T-helper 2 cell (primary cell): ENCODE measurements at places on chromosomes 6 and 20.
A peak's percentile ranks its signal among the peaks of the same experiment; 100 is the strongest.

- DNase-seq: no peak
These were observed 66.3 kb upstream of the TMEM170B start for GRCh38 chr6:11471261-11471660.

DNA sequence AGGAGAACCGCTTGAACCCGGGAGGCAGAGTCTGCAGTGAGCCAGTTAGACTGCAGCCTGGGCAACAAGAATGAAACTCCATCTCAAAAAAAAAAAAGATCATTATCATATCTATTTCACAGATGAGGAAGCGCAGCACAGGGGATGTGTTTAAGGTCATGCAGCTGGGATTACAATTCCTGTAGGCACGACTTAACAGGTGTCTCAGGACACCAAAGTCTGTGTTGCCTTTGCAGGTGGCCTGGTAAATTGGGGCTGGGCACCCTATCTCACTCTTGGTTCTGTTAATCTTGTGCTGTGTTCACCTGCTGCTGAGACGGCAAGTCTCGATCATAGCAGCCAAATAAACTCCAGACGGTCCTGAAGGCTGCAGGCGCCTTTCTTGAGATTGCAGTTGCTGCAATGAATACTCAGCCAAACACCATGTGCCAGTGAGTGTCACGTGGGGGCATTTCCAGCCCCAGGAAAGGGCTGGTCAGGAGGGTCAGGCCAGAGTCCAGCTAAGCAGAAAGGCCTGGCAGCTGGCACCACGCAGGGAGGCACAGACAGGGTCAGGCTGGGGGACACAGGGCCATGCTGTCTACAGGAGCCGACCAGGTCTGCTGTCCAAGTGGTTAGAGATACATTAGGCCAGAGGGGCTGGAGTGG lies 55.8 kb downstream of the FGD2 start:
- DNase-seq: no peak

DNA sequence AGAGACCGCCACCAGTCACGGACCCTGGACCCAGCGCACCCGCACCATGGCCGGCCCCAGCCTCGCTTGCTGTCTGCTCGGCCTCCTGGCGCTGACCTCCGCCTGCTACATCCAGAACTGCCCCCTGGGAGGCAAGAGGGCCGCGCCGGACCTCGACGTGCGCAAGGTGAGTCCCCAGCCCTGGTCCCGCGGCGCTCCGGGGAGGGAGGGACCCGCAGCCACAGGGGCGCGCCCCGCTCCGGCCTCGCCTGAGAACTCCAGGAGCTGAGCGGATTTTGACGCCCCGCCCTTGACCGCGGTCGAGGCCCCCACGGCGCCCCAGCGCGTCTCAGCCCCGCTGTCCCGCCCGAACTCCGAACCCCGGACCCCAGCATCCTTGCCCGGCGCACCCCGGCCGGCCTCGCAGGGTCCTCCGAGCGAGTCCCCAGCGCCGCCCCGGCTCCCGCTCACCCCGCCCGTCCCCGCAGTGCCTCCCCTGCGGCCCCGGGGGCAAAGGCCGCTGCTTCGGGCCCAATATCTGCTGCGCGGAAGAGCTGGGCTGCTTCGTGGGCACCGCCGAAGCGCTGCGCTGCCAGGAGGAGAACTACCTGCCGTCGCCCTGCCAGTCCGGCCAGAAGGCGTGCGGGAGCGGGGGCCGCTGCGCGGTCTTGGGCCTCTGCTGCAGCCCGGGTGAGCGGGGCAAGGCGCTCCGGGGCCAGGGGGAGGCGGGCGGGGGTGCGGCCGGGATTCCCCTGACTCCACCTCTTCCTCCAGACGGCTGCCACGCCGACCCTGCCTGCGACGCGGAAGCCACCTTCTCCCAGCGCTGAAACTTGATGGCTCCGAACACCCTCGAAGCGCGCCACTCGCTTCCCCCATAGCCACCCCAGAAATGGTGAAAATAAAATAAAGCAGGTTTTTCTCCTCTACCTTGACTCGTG lies at the start of gene OXT:
TSS of gene OXT (plus strand) at position 11 of the 920 bp plus-strand sequence. CDS start at position 47, 36 bp downstream.
- peak; percentile 84 for DNase-seq

GRCh38 chr20:24488800-24489175 lies 19.4 kb downstream of the SYNDIG1 start:
- DNase-seq: no peak

DNA sequence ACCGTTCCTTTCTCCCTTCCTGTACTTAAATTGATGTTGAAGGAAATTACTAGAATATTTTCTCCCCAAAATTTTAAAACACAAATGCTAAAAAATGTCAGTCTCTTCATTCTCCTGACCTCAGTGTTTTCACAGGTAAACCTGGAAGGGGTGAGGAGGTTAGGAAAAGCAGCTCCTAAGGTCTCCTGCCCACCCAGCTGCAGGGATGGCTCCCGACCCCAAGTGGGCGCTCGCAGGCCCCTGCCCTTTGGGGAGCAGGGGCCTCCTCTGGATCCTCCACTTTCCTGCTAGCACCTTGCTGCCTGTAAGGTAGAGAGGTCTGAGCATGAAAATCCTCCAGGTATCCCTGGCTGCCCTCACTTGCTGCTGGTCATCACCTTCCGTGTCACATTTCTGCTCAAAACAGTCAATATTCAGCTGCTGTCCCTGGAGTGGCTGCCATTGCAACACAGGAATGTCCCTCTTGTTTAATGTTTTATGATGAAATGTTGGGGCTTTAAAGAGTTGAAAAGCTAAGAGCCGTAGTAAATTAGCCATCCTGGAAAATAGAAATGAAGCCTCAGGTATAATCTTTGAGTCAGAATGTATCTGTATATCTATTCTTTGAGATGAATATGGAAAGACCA lies 10.9 kb upstream of the HSP90AB1 start:
- DNase-seq: no peak

GRCh38 chr6:144066741-144067484 lies 28.5 kb downstream of the SF3B5 start:
- no peak for DNase-seq

GRCh38 chr20:37511610-37512275 lies 9.3 kb upstream of the NNAT start:
- no peak for DNase-seq

- no peak for DNase-seq
These were observed 126.8 kb downstream of the ALDH8A1 start for GRCh38 chr6:134822920-134823709.

DNA sequence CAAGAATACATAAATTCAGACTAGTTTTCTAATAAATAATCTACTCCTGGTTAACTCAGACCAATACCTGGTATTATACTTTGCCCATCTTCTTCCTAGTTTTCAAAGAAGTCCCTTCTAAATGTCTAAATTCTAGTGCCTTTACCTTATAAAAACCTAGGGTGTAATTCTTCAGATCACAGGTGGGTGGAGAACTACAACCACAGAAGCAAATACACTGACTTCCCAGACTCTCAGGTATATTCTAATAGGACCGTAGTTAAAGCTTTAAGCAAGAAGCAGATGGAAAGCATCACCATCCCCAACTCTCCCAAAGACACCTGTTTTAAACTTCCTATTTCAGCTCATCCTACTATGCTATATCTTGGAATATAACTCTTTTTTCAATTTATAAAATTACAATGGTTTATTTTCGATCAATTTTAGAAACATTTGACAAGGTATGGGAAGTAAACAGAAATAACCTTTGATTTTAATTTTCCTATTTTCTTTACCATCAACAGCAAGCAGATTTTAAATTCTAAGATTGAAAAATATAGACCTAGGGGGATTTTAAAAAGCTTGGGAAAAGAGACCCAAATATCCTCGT lies 15.8 kb downstream of the MAN1A1 start:
- DNase-seq: no peak

DNA sequence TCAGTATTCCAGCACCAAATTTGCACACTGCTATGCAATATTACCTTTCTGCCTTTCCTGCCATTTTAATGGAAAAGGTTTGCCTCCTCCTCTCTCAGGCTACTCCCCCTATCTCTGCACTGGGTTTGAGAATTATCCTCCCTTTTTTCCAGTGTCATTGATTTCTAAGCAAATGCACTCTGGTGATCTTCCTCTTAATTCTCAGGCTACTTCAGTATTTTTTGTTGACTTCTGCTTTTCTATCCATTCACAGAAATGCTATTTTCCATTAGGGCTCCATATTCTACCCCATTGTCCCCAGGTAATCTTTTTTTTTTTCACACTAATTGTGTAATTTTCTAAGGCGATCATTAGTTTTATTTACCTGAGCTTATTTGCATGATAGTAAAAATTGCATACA lies 144.0 kb downstream of the GJA1 start:
- no peak for DNase-seq

- DNase-seq: no peak
These were observed 24.8 kb upstream of the FOXQ1 start for GRCh38 chr6:1287103-1287591.

DNA sequence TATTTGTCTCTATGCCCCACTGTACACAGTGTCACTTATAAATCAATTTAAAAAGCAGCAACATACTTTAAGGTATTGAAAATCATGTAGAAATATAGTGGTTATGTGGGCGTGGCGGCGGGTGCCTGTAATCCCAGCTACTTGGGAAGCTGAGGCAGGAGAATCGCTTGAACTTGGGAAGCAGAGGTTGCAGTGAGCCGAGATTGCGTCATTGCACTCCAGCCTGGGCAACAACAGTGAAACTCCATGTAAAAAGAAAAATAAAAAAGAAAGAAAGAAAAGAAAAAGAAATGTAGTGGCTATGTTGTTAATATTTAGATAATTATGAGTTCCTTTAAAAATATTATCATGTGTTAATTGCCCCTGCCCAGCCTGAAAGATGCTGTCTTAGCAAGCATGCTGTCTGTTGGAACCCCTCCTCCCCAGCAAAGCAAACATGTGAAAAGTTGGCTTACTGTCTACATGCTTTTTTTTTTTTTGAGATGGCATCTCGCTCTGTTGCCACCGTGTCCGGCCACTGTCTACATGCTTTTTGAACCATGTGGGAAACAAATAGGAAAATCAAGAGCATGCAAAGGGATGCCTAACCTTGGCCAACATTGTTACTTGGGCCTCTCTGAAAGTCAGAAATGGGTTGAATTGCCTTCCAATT lies 151.4 kb upstream of the TSHZ2 start:
- no peak for DNase-seq

GRCh38 chr20:64082126-64082731 lies 2.0 kb downstream of the LKAAEAR1 start:
- DNase-seq: no peak

DNA sequence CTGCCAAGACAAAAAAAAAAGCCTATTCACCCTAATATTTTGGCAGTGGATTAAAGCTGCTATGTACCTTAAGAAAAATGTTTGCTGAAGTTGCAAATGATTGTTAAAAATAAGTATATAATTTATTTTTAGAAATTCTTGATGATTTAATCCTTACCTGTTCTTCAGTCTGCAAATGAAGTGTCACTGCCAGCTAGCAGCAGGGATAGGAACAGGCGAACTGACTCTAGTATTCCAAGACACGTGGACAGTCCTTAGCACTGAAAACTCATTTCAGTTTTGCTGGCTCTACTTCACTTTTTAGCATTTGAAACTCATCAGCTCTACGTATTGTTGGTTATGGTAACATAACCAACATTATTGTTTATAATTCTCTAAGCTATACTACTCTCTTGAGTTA lies 204.4 kb upstream of the ID4 start:
- no peak for DNase-seq

GRCh38 chr20:53609491-53610445 lies 16.1 kb upstream of the ZNF217 start:
- DNase-seq: peak; percentile 77

DNA sequence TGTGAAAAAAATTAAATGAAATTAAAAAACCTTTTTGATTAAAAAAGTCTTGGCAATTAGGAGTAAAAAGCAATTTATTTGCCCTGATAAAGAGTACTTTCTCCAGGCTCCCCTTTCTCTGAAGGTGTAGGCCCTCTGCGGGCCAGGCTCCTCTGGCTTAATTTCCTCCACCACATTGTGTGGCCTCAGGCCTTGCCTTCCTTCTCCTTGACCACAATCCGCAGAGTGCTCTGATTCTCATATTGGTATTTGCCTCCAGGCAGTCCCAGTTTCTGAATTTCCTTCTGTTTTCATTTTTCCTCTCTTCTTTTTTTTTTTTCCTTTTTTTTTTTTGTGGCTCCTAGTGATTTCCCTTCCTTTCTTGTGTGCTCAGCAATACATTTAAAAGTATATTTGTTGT lies 96.4 kb downstream of the AIG1 start:
- no peak for DNase-seq

- DNase-seq: no peak
These were observed 93.6 kb downstream of the RIMS1 start for GRCh38 chr6:71979911-71980310.

DNA sequence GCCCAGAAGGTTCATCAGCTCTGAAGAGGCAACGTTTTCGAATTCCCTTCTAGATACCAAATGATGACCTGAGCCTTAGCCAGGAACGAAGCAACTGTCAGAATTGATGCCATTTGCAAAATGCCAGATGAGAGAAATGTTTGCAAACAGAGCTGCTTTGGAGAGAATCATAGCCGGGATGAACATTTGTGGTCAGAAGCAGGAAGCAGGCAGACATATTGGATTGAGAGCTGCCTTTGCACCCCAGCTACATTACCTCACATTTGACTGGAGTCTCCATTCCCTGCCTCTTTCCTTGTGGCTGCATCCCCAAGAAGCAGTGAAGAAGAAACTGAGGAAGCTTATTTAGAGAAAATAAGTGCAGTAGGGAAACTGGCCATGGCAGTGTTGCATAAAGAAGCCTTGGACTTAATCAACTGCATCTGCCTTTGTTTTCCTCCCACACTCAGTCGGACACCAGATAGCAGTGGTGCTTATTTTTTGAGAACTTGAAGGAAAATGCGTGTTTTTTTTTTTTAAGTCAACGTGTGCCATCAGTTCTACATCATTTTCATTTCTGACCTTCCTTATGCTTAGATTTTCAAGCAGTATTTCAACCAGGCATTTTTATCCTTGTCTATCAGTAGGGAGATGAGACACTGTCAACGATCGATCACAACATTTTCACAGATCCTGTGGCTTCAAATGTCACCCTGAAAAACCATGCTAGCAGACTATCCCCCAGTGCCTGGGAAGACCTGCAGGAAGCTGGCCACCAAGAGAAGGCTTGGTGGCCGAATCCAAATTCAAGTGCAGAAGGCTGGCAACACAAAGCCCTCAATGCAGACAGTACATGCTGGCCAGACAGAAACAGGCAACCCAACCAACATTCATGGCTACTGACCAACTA lies 541.2 kb upstream of the JARID2 start:
- DNase-seq: no peak

DNA sequence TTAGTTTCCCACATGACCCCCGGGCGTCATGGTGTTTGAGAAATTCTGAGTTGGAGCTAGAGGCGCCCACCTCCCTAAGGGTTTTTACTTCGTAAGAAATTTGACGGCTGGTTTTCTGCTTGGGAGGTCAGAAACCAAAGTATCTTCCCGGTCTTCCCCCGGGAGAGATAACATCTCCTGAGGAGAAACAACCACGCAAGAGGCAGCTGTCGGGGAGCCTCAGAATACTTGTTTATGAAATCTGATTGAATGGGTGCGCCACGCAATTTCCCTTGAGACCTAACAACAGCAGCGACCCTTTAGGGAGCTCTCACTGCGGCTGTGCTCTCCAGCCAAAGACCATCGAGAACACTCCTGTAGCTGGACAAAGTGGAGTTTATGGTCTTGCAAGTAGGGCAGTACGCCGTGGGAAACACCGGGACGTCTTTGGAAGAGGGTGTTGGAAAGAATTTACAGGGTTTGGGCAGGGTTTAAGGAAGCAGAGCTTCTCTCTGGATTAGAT lies 608 bp upstream of the EIF2S2 start:
- DNase-seq: no peak

- DNase-seq: peak; percentile 52
These were observed 647 bp downstream of the AK9 start for GRCh38 chr6:109690373-109690736.

- no peak for DNase-seq
These were observed 20.0 kb downstream of the ZNF341 start for GRCh38 chr20:33751775-33752174.
